Type B pancreatic cell (in vitro differentiated cells): ENCODE measurements at places on chromosomes 4 and X.

DNA sequence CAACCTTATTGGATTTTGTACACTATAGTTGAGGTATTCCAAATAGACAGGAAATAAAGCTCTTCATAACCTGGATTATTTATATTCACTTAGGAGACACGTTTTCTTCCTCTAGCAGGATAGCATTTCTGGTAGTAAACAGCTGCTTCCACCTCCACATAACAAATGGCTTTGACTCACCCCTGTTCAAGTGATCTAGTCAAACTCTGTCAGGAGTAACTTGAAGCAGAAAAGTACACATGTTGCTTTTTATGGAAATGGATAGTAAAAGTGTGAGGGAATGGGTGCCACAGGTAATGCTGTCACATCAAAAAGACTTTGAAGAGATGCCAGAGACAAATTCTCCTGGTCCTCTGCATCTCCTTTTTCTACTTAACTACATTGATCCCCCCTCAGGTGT, 258.7 kb upstream of the SLC7A11 start:
- DNase-seq: no peak

- DNase-seq: no peak
Measured at GRCh38 chr4:25938366-25938765, 24.3 kb downstream of the SMIM20 start.

- DNase-seq: no peak
Measured at GRCh38 chrX:84865113-84865512, 138.6 kb upstream of the APOOL start.

GRCh38 chr4:184941671-184942418, 76.4 kb upstream of the HELT start:
- peak; percentile 24 for DNase-seq

DNA sequence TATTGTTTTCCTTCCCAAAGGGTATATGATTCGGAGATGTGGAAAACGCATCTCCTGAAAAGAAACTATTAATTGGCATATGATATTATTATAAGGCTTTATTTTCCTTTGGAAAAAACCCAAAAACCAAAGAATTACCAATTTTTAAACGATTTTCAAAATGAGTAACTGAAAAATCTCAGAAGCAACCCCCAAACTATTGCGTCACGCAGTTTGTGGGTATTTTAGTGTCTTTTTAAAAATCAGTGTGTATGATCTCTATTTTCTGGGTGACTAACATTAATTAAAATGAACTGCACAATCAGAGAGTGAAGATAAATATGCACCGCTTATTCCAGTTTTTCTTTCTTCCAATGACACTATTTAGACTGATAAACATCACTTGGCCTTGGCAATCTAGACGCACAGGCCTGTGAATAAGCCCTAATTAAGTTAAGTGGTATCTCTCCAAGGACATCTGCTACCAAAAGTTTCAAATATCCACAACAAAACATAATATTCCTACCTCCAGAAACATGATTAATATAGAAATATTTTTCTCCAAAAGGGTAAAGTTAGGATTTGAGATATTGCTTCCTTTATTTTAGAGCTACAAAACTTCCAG, 511.5 kb upstream of the FAM241A start:
- no peak for DNase-seq

GRCh38 chr4:174284487-174284886, 776 bp downstream of the CEP44 start:
- no peak for DNase-seq

DNA sequence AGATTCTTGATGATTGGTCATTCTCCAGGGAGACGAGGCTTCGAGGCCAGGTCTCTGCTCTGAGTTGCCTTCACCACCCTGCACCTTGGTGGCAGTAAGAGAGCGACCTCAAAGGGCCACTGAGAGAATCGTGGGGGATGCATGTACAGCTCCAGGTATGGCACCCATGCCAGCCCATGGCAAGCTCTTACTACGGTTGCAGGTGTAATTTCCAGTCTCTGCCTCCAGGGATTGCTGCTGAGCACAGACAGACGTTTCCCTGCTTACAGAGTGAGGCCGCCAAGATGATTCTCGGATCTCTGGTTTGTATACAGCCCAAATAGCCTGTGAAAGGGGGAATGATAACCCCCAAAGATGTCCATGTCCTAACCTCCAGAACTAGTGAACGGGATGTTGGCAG, 16.3 kb upstream of the DRD5 start:
- DNase-seq: no peak

- DNase-seq: no peak
Measured at GRCh38 chr4:34733185-34733941, 1511.0 kb downstream of the ARAP2 start.

GRCh38 chr4:140595065-140595464, 26.3 kb upstream of the UCP1 start:
- no peak for DNase-seq

- DNase-seq: no peak
Measured at GRCh38 chr4:26108054-26108453, 194.0 kb downstream of the SMIM20 start.

GRCh38 chr4:4427886-4428285, 41.0 kb downstream of the NSG1 start:
- peak; percentile 60 for DNase-seq

DNA sequence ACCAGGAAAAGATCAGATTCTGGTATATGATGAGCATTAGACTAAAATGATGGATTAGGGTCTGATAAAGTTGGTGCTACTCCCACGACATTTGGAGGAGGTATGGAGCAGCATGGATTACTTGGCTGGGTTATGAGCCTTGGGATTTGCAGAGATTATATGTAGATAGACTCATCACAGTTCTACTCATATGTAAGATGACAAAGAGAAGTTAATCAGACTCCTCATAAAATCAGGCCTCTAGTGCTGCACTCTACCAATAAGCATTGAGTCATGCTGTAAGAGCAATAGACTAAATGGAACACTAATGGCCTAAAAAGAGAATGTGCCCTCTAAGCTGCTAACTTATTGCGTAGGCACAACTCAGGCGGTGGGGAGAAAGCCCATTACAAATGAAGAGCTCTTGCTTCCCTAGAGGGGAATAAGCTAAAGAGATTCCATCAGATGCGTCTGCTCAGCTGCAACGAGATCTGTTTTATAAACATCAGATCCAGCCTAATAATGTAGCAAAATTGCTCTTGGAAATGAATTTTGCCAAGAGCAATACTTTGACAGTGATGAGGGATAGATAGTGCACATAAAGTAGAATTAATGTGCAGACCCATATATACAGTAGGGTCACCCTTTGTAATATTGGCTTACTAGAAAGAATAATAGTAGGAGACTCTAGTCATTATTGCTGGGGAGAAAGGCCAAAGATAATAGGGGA, 17.5 kb downstream of the LIAS start:
- DNase-seq: no peak

DNA sequence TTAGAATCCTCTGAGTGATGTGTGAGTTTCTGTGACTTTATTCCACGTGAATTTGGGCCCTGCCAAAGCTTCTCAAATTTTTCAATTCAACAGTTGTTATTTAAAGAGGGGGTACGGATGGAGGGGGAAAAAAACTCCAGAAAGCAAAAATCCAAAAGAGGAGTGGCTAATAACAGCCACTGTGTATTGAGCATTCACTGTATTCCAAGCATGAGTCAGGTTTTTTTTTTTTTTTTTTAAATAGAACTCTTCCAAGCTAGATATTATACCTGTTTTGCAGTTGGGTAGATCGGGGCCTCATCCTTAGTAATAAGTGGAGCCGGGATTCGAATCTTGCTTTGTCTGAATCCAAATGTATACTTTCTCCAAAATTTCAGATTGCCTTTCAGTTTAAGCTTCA, 6.4 kb upstream of the RHOH start:
- DNase-seq: no peak

GRCh38 chr4:162959046-162959445, 207.6 kb downstream of the NAF1 start:
- DNase-seq: no peak
